ENCODE measurements at places on chromosomes 6 and 20. TPM values are rescaled to one million over a fixed set of nuclear protein-coding genes. Genes with fewer than 3 reads are reported as not detected.
A peak's percentile ranks its signal among the peaks of the same experiment; 100 is the strongest.

Gene PPP2R5D
- 45.5 TPM for total RNA-seq

Gene ESR1
- total RNA-seq, result 0.27 TPM

Gene SIRPD
- total RNA-seq, result not detected

Gene NKX2-4
- not detected for total RNA-seq

Gene GNAS-AS1
- 1.3 TPM for total RNA-seq

Gene HSPA12B
- total RNA-seq, result not detected

GRCh38 chr6:119323478-119323877 lies 26.1 kb downstream of the MAN1A1 start:
- no peaks in the 10 kb centered on the region for H3K27me3 ChIP-seq
- no peak for DNase-seq

DNA sequence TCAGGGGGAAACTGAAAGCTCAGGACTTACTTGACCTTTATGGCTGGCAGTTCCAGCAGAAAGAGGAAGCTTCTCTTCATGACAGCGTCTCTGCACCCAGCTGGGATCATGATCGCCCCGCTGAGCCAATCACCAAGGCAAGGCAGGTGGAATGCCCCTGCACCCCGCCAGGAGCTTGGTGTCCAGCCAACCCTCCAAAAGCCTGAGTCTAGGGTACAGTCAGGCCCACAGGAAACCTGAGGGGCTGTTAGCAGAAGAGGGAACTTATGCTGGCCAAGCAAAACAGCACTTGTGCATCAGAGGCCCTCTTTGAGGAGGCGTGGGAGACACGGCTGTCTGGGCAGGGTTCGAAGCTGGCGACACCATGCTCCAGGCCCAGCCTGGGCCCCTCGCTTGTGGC lies 188.3 kb upstream of the GMDS start:
- no peak overlapping the region for H3K27ac ChIP-seq
- no peak for DNase-seq
- no peaks in the 10 kb centered on the region for H3K36me3 ChIP-seq
- no peaks in the 10 kb centered on the region for H3K4me1 ChIP-seq
- no peak overlapping the region for H3K4me3 ChIP-seq

DNA sequence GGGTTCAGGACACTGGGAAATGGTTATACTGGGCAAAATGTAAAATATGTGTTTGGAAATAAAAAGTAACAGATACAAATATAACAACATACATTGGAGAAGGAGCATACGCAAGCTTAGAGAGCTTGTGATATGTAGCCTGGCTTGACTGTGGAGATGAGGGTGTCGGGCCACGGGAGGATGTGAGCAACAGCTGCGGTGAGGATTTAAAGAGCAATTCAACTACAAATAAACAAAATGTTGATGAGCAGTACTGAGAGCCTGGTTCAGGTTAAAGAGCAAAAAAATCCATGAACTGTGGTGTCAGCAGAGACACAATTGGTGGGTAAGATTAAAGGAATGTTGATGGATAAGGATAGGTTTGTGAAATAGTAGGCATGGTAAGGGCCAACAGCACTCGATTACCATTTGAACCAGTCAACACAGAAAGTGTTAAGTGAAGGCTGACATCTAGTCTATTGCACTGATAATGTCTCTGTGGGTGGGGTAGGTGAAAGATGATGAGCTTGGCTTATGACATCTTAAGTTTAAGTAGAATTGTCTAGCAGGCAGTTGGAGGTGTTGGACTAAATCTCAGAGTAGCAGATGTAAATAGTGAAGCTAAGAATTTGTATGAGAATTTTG lies 723.2 kb downstream of the EPM2A start:
- no peak overlapping the region for H3K27ac ChIP-seq
- H3K36me3 ChIP-seq, result no peaks in the 10 kb centered on the region
- no peak for DNase-seq
- no peaks in the 10 kb centered on the region for H3K27me3 ChIP-seq

DNA sequence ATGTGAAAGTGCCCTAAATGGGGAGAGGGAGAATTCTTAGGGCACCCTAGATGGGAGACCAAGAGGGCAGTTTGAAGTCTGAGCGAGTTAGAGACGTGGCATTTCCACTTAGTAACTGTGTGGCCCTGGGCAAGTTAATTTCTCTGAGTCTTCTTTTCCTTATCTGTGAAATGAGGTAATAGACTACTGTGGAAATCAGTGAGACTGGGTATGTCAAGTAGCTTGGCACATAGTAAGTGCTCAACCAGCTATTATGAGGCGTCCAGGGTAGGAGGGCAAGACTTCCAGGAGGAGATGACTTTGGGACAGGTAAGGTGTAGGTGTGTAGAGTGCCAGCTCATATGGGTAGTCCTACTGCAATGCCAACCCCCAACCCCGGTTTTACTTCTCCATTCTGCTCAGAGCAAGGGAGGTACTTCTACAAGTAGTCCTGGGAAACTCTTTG lies 770 bp downstream of the KIF3B start:
- H3K4me1 ChIP-seq, result peaks cover 6% of the 10 kb centered on the region
- no peak for DNase-seq
- H3K27ac ChIP-seq, result peak overlapping the region; percentile 39
- H3K36me3 ChIP-seq, result peaks cover 4% of the 10 kb centered on the region

GRCh38 chr6:19181211-19181610 lies 656.0 kb upstream of the ID4 start:
- H3K27ac ChIP-seq, result no peak overlapping the region
- H3K4me1 ChIP-seq, result no peaks in the 10 kb centered on the region
- H3K36me3 ChIP-seq, result no peaks in the 10 kb centered on the region
- H3K27me3 ChIP-seq, result no peaks in the 10 kb centered on the region
- no peak overlapping the region for H3K4me3 ChIP-seq

DNA sequence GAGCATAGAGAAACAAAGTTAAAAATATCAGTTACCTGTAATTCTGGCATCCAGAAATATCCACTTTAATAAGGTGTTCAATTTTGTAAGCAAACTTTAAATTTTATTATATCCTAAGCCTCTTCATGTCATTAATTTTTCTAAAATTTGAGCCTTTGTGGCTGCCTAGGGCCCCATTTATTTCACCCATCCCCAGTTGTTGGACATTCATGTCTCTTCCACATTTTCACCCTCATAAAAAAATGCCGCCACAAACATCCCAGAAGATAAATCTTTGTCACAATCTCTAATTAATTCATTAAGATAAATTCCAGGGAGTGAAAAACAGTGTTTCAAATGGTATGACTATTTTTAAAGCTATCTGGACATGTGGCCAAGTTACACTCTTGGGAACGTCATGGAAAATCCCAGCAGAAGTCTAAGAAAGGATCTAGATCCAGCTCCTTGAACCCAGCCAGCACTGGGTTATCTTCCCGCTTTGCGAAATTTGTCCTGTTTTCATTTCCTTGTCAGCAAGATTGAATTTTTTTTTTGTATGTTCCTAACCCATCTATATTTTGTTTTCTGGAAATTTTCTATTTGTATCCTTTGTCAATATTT lies 97.2 kb downstream of the TMEM242 start:
- no peak for DNase-seq
- no peaks in the 10 kb centered on the region for H3K36me3 ChIP-seq
- H3K4me3 ChIP-seq, result no peak overlapping the region
- H3K4me1 ChIP-seq, result peaks cover 66% of the 10 kb centered on the region
- H3K27me3 ChIP-seq, result peaks cover 9% of the 10 kb centered on the region

DNA sequence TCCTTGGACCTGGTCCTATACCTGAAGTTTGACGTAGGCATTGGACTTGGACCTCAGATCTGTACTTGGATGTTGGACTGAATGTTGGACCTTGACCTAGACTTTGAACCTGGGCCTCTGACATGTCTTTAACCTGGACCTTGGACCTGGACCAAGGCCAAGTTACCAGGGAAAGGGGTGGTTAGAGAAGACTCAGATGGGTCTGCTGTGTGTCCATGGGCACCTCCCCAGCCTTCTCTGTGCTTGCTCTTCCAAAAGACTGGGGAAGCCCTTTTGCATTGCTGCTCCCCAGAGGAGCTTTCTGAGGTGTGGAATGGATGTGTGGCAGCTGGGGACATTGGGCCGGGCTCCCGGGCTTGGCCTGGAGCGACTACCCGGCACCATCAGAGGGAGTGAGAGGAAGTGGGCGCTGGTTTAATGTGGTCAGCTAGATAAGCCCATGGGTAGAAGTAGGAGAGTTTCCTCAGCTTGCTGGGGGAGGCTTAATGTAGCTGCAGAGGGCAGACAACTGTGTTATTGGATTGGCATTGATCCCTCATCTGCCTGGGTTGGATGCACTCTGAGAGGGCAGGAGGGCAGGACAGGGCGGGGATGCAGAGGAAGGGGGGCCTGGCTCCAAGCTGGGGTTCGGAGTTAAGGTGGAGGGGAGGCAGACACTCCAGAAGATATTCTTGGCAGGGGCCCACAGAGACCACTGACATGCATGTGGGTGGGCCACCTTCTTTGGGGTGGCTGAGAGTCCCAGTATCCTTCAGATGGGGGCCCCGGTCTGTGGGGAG lies 4.2 kb downstream of the SCRT2 start:
- no peaks in the 10 kb centered on the region for H3K27me3 ChIP-seq
- H3K27ac ChIP-seq, result peak overlapping the region; percentile 78

DNA sequence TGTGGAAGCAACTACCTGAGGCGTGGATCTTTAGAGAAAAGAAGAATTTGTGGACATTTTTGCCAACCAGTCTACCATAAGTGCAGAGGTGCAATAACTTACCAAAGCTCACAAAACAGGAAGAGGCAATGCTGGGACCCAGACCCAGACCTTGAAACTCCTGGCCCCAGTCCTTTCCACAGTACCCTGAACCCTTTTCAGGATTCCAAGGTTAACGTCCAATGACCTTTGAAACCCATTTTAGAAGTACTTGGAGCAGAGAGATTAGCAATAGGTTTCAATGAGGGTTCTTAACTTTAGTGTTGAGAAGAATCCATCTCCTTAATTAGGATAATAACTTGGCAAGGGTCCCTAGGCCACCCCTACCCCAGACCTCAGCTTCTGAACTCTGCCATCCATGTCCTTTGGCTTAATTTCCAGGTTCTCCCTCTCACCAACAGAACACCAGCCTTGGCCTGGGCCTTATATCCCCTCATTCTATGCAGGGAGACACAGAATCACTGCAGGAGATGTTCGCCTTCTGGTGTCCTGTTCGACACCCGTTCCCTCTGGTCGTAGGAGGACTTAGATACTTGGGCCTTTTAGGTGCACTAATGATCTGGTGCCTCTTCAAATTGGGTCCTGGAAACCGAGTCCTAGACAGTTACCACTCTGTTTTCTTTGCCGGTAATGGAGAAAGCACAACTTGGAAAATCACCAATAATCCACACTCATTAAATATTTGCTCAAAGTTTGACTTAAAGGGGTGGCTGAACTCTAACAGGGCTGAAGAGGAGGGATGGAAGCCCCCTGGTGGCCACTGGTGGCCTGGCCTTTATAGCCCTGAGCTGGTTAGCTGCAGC lies 40.6 kb downstream of the ISM1 start:
- no peaks in the 10 kb centered on the region for H3K4me1 ChIP-seq
- no peaks in the 10 kb centered on the region for H3K36me3 ChIP-seq
- DNase-seq, result peak; percentile 47
- no peak overlapping the region for H3K27ac ChIP-seq

DNA sequence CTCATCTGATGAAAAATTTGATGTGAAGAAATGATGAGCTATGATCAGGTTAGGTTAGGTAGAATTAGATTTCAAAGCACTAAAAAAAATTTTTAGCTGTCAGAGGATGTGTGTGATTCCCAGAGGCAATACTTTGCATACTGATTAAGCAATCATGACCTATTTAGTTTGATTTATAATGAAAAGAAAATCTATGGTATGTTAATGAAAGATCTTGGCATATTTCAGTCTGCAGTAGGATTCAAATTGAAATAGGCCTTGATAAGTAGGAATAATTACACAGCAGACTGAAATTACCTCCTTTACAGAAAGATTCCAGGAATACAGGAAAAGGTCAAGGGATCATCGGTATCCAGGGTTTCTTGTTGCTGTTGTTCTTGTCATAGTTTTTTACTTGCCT lies 69.3 kb downstream of the HDDC2 start:
- H3K27ac ChIP-seq, result no peak overlapping the region
- H3K27me3 ChIP-seq, result no peaks in the 10 kb centered on the region
- DNase-seq, result no peak

DNA sequence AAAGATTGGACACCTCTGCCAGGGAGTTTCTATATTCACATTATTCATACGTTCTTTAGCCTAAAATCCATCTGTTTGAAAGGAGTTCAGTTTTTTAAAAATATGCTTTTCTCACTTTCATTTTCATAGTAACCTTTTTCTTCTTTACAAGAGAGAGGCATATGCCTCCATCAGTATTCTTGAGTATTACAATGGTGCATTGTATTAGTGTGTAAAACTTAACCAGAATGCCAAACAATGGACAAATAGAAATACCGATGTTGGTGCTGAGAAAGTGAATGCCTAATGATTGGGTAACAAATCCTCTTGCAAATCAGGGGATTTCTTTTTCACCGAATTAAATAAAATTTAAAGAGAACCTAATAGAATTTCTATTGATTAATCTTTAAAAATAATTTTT lies 163.2 kb upstream of the LAMA2 start:
- H3K4me1 ChIP-seq, result no peaks in the 10 kb centered on the region
- DNase-seq, result no peak
- H3K4me3 ChIP-seq, result no peak overlapping the region
- no peaks in the 10 kb centered on the region for H3K27me3 ChIP-seq

- peaks cover 27% of the 10 kb centered on the region for H3K27me3 ChIP-seq
- DNase-seq, result no peak
- H3K4me1 ChIP-seq, result peaks cover 3% of the 10 kb centered on the region
- no peak overlapping the region for H3K4me3 ChIP-seq
- no peak overlapping the region for H3K27ac ChIP-seq
These were observed 38.7 kb downstream of the PRR18 start for GRCh38 chr6:166269301-166270039.

DNA sequence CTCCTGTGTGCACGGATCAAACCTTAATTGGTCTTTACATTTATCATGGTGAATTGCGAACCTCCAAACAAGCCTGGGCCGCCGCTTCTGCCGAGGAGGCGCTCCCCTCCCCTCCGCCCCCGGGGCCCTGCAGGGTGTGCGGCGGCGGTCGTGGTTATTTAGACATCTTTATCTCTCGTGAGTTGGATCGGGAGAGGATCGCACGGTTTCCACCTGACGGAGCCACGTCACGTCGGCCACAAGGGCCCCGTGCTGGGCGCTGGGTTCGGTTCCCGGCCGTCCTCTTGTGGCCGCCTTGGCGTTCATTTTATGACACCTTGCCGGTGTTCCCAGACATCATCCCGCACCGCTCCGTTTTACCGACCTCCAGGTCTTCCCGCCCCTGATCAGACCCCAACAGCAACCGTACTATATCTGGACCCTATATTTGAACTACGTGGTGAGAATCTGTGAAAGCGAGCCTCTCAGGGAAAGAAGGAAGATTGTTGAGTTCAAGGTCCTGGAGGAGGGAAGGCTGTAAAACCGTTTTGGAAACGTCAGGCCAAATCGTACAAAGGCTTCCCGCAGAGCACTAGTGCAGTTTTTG lies 1.3 kb upstream of the CNR1 start:
- peaks cover 22% of the 10 kb centered on the region for H3K4me1 ChIP-seq
- no peak overlapping the region for H3K4me3 ChIP-seq
- DNase-seq, result no peak
- peaks cover 32% of the 10 kb centered on the region for H3K27me3 ChIP-seq

- H3K27ac ChIP-seq, result no peak overlapping the region
- DNase-seq, result no peak
- H3K36me3 ChIP-seq, result no peaks in the 10 kb centered on the region
- no peaks in the 10 kb centered on the region for H3K4me1 ChIP-seq
- H3K4me3 ChIP-seq, result no peak overlapping the region
These were observed 45.4 kb downstream of the FIG4 start for GRCh38 chr6:109736273-109737025.
